Breast epithelium (tissue), 4 donors: ENCODE measurements at places on chromosomes 7 and 10. TPM values are rescaled to one million over a fixed set of nuclear protein-coding genes. Genes with fewer than 3 reads are reported as not detected.

Gene MICU1
- 33.9 TPM for total RNA-seq

Gene HOXA11
- not detected for total RNA-seq

Gene PRSS2
- total RNA-seq, result not detected

Gene COL13A1
- 0.73 TPM for total RNA-seq

Gene AS3MT
- total RNA-seq, result 5.6 TPM

DNA sequence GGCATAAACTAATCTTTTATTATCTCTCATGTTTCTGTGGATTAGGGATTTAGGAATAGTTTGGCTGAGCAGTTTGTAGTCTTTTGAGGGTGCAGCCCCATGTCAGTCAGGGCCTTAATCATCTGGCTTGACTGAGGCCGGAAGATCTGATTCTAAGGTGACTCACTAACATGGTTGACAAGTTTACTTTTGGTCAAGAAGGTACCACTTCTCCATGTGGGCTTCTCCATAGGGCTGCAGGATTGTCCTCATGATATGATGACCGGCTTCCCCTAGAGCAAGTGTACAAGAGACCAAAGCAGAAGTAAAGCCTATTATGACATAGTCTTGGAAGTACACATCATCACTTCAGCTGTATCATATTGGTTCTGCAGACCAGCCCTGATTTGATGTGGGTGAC, 45.9 kb upstream of the OIT3 start:
- DNase-seq, result no peak

DNA sequence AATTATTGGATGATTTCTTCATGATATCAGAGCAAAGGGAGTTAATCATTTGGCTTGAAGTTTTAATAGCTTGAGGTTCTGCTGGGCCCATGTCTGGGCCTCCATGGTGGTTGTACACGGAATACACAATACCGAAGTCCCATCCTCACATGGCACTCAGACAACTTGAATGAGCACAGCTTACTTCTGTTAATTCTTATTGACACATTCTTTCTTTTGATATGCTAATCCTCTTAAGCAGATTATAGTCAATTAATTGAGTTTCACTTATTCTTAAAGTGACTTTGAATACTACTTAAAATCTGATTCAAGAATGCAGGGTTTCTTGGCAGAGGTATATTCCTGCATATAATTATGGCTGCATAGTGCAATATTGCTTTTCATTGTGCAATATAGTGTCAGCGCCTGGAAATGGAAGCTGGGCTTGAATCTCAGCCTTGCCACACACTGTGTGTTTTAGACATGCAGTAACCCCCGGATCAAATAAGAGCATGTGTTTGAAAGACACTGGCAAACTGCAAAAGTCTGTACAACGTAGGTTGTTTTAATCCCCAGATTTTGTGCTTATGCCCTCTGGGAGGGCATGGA, 543.5 kb upstream of the ADARB2 start:
- DNase-seq, result no peak

- no peak for DNase-seq
Measured at GRCh38 chr7:149821191-149822148, 16.7 kb upstream of the ZNF862 start.

GRCh38 chr10:22683140-22683389, 31.3 kb downstream of the PIP4K2A start:
- no peak for DNase-seq

DNA sequence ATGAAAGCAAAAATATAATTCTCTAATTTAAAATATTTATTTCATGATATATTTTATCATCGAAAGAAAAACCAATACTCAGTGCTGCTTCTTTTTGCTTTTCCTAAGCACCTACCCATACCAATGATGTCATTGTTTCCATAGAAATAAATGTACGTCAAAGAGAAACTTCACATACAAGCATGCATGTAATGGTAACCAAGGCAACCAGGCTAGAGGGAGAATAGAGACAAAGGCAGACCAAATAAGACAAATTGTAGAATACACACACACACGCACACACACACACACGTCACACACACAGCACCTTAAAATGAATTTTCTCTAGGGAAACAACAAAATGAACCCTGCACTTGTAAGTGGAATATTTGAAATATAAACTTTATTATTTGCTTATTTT, 75.5 kb downstream of the MACC1 start:
- no peak for DNase-seq
